ENCODE measurements at places on chromosomes 13 and 19.

- DNase-seq = no peak
Observed at GRCh38 chr13:31421756-31422155, 222.0 kb downstream of the B3GLCT start.

GRCh38 chr13:61149331-61149730, 266.3 kb downstream of the PCDH20 start:
- no peak for DNase-seq

GRCh38 chr13:25802579-25802978, 249.2 kb downstream of the SHISA2 start:
- no peak for DNase-seq

DNA sequence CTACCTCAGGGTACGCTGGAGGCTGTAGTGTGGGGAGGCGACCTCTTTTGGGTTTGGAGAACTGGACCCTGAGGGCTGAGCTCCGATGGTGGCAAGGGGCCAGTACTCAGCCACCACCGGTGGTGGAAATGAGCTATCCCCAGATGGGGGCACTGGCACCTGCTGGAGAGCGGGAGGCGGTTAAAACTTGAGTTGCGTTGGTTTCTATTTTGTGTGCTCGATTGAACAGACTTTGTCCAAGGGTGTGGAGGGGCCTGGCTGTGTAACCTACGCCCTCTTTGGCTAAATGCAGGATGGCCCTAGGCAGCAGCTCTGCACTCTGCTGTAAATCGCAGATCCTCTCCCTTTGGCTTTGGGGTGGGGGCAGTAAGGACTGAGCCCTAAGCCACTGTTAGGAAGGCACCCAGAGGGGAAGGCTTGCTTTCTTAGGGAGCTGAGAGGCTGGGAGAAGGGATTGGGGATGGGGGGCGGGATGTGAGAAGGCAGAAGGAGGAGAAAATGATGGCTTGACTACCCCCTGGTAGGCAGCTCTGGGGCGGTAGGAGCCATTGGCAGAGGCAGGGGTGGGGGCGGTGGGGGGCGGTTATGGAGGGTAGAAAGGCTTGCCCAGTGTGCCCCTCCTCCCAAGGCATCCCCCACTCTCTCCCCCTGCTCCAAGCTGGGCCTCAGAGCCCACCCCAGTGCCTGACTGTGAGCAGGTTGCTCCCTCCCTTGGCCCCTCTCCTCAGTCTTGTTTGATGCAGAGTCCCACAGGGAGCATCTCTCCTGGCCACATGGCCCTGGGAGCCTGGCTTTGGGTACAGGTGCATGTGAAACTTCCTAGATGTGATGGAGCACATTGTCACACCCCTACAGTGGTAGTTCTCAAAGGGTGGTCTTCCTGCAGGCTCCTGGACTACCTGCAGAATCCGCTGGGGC, 5.0 kb downstream of the VSTM2B start:
- no peak for DNase-seq

DNA sequence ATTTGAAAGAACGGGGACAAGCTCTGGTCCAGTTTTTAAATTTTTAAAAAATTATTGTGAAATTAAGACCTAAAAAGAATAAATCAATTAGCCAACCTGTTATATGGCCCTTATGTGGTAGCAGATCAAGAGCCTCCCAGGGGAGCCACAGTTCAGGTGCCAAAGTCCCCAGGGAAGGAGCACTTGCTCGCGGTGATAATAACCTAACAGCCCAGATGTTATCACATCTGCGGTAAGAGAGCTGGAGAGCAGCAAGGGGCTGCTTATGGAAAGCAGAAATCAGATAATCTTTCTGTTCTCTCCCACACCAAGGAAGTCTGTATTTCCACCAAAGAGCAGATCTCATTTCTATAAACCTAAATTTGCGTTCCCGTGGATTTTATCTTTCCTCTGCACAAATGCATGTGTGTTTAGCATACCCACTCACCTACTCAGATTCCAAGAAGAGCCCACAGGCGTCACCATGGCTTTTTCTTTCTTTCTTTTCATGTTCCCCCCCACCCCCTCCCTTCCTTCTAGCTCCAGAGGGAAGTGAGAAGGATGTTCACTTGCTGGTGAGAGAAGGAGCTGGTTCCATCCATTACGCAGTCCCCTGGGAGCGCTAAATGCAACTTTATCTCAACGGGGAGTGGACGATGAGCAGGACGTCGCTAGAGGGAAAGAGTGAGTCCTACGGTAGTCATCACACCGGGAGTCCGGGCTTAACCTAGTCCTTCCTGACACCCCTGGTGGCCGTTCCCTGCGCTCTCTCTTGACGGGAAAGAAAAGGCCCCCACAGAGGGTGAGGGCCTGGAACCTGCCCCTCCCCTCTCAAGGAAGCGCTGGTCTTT, 1.6 kb upstream of the POU4F1 start:
- DNase-seq = no peak

DNA sequence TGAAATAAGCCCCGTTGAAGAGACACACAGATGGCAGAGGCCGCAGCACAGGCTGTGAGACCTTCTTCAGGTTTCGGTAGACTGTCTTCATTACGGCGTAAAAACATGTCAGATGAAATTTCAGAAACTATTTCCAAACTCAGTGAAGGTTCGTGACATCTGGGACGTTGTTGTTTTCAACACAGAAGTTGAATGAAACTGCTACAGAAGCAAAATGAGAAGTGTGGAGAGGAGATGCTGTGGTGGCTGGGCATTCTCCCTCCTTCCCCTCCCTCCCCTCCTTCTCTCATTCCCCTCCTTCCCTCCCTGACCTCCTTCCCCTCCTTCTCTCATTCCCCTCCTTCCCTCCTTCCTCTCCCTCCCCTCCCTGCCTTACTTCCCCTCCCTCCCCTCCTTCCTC, 113.6 kb downstream of the ATP11A start:
- no peak for DNase-seq

GRCh38 chr13:99323488-99323887, 16.3 kb upstream of the GPR183 start:
- no peak for DNase-seq

DNA sequence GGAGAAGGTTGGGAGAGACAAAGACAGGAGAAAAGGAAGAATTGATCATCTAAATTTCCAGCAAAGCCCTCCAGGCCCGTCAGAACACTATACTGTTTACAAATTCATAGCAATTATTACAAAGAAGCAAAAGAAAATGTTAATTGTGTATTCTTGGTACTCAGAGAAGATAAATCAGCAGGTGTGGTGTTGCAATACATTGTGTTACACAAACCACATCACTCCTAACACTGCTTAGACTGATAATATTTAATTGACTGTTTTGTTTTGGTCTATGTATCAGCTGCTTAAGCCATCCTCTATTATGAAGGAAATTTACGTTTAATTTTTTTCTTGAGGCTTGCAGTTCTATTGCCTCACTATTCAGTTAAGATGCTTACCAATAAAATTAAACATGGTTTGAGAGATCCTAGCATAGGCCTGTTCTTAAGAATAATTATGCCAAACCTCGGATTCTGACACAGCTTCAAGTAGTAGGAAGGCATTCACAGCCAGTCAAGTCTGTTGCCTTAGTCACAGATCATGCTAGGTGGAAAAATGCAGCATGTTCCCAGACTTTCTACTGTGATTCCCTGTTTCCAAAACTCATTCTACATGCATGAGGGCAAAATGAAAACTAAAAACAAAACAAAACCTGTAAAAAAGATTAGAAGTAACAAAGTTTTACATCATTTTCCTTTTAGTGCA, 129.2 kb downstream of the TBC1D4 start:
- DNase-seq = no peak

All from substantia nigra (tissue), 51 donors.